ENCODE measurements at places on chromosomes 7 and 10. TPM values are rescaled to one million over a fixed set of nuclear protein-coding genes. Genes with fewer than 3 reads are reported as not detected.

Gene GBX1
- not detected for polyA plus RNA-seq

Gene C7orf57
- 1.7 TPM for polyA plus RNA-seq

Gene ANXA8
- polyA plus RNA-seq: not detected

Gene PLCE1
- polyA plus RNA-seq: 0.49 TPM

Gene OR2A12
- polyA plus RNA-seq: not detected

Gene IL2RA
- not detected for polyA plus RNA-seq

All from GM23338 (cell line).